ENCODE measurements at places on chromosomes 4 and X.

GRCh38 chrX:77450415-77450814 is 3.2 kb downstream of the FGF16 start:
- no peak for DNase-seq

- no peak for DNase-seq
These were observed 37.1 kb downstream of the BRCC3 start for GRCh38 chrX:155108427-155108826.

- DNase-seq = no peak
These were observed 476.2 kb downstream of the RAB28 start for GRCh38 chr4:13007802-13008470.

DNA sequence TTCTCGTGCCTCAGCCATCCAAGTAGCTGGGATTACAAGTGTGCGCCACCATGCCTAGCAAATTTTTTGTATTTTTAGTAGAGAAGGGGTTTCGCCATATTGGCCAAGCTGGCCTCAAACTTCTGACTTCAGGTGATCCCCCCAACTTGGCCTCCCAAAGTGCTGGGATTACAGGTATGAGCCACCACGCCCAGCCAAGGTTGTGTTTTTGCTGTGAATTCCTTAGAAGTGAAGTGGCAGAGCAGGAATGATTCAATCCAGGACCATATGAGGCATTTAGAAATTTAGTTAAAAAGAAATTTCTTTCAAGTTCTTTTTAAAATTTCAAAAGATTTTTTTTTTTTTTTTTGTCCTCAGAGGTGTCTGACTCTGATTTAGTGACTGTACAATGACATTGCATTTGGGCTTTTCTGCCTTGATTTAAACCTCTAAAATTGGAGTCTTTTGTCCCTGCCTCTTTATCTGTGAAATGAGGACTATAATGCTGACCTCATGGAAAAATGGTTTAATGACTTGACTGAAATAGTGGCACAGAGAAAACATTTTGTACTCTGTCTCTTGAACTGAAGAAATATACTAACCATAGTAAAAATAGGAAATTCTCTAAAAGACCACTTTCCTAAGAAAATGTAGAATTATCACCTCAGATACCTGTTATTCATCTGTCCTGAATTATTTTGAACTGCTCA is 59.9 kb downstream of the CXCL13 start:
- no peak for DNase-seq

DNA sequence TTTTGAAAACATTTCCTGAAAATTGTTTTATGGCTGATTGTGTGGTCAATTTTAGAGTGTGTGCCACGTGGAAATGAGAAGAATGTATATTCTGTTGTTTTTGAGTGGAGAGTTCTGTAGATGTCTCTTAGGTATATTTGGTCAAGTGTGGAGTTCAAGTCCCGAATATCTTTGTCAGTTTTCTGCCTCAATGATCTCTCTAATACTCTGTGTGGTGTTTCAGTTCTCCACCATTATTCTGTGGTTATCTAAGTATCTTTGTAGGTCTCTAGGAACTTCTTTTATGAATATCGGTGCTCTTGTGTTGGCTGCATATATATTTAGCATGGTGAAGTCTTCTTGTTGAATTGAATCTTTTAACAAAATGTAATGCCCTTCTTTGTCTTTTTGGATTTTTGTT is 113.3 kb downstream of the LINC00632 start:
- no peak for DNase-seq

GRCh38 chr4:151715881-151716280 is 44.9 kb downstream of the GATB start:
- no peak for DNase-seq

DNA sequence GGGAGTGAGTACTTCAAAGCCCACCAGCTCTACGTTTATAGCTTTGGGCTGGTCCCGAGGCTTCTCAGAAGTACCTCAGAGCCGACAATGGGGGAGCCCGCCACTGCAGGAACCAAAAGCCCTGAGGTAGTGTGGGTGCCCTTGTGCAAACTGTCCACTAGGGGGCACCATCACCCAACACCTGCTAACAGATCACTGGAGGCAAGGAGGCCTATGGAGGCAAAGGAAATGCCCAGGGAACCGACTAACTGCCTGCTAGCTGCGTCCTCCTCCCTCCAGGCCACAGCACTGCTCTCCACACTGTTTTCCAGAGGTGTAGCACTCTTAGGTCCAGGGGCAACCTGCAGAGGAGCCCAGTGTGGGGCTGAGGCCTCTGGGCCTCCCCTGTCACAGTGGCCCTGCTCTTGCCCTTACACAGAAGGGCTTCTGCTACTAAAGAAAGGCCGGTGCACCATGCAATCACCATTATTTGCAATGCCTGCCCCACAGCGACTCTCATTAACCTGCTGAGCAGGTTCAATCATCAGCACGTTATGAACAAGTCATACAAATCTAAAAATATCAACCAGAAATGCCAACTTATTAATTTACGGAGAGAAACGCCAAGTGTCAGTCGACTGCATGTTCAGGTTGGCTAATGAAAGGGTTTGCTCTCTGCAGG is 159.1 kb downstream of the NSUN7 start:
- no peak for DNase-seq

GRCh38 chrX:109890910-109891502 is 111.9 kb upstream of the TMEM164 start:
- peak; percentile 44 for DNase-seq

GRCh38 chrX:9961750-9962149 is 5.4 kb upstream of the CLDN34 start:
- DNase-seq = no peak

DNA sequence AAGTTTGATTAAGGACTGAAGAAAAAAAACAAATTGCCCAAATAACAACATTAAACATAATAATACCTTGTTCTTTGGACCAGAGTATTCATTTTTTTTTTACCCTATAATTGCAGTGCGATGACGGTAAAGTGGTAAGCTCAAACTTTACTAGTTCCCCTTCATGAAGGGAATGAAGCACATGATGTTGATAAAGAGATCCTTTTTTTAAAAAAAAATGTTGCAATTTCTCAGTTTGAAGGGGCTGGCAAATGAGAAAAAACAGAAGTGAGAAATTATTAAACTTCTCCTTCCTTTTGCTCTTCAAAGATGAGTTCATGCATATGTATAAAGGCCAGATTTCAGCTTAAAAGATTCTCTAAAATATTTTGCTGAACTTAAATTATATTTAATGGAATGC is 231.7 kb downstream of the C4orf33 start:
- DNase-seq = no peak

- DNase-seq = no peak
These were observed 4.4 kb downstream of the WDFY3 start for GRCh38 chr4:84962102-84962501.

DNA sequence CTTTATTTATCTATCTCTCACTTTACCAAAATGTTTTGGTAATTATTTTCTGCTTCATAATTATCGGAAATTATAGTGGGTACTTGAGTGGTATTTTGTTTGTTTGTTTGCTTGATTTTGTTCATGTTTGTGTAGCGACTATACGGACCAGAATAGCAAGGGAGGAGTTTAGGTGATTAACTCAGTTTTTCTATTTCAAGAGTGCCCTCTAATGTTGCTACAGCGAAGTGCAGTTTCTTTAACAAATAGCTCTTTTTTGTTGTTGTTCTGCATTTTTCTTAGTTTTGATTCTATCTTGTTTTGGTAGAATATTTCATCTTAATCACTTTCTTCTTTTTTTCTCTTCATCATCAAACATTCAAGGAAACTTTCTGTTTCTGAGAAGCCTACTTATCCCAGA is 40.8 kb upstream of the QRFPR start:
- no peak for DNase-seq

- DNase-seq = no peak
These were observed 32.7 kb downstream of the NFKB1 start for GRCh38 chr4:102533904-102534303.

GRCh38 chrX:39416547-39417260 is 615.4 kb downstream of the MID1IP1 start:
- DNase-seq = no peak

- DNase-seq = no peak
These were observed 13.9 kb downstream of the PPP2R2C start for GRCh38 chr4:6458528-6458927.

GRCh38 chr4:163137581-163137980 is 29.1 kb downstream of the NAF1 start:
- DNase-seq = no peak

DNA sequence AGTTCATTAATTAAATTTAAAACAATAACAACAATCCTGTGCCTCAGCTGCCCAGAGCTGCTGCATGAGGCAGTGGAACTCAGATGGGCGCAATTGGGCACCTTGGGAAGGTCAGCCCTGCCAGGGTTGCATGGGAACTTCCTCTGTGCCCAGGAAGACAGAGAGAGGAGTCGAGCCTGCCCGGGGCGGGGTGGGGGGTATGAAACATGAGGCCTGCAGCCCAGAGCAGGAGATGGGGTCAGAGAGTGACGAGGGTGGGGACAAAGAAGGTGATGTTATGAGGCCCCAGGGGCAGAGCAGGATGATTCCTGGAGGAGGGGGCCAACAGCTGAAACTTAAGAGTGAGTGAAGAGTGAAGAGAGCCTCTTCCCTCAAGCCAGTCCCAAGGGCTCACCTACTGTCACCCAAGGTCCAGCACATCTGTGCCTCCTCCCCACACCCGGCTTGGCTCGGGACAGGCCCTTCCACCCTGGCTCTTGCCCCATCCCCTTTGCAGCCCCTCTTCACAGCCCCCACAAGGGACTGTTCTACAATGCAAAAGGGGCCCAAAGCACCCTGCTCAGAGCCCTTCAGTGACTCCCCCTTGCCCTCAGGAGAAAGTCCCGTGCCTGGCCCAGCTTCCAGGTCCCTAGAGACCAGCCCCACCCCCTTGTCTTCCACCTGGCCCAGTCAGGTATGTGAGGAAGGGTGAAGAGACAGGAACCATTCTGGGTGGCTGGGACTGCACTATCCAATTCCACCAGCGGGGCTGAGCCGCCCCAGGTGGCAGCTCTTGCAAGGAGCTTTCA is 31.4 kb downstream of the HMX1 start:
- no peak for DNase-seq

GRCh38 chrX:136380010-136380769 is 79.4 kb downstream of the ADGRG4 start:
- no peak for DNase-seq

DNA sequence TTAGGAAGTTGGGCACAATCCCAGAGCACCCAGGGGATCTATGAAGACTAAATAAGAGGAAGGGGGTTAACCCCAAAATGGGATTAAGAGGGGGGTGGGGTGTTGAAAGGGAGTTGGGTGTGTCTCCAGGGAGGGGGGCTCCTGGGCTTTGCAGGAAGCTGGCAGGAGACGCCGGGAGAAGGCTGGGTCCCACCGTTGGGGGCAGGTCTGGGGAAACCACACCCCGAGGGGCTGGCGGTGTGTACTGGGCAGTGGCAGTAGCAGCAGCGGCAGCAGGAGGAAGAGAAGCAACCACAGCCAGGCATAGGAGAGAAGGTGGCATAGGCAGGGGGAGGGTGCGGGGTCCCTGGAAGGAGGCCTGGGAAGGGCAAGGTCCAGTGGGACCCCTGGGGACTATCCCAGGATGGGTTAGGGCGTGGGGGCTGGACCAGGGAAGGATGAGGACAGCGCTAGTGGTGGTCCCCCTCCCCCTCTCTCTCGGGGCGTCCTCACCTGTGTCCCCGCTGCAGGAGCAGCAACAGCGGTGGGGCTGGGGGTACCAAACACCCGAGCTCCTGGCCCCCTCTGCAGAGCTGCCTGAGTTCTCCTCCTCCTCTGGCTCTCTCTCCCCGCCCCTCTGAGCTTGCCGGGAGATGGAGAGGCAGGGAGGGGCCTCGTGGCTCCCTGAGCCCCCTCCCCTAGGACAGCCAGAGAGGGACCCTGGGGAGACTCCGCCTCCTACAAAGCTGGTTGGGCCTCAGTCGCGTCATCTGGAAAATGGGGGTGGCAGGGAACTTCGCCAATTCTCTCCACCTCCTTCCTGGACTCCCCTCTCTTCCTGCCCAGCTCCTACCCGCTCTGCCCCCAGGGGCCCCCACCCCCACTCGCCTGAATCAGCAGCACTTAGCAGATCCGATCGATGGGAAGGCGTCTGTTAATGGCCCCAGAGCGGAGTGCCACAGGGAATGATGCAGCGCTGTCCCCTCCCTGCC is at the start of gene KCND1:
TSS of gene KCND1 (minus strand) at position 596 of the 971 bp plus-strand sequence. CDS start 1,573 bp downstream, outside the sequence.
- no peak for DNase-seq

- no peak for DNase-seq
These were observed 55.8 kb upstream of the HS3ST1 start for GRCh38 chr4:11484531-11484930.

GRCh38 chrX:1321674-1322073 is 14.9 kb upstream of the IL3RA start:
- DNase-seq = no peak

DNA sequence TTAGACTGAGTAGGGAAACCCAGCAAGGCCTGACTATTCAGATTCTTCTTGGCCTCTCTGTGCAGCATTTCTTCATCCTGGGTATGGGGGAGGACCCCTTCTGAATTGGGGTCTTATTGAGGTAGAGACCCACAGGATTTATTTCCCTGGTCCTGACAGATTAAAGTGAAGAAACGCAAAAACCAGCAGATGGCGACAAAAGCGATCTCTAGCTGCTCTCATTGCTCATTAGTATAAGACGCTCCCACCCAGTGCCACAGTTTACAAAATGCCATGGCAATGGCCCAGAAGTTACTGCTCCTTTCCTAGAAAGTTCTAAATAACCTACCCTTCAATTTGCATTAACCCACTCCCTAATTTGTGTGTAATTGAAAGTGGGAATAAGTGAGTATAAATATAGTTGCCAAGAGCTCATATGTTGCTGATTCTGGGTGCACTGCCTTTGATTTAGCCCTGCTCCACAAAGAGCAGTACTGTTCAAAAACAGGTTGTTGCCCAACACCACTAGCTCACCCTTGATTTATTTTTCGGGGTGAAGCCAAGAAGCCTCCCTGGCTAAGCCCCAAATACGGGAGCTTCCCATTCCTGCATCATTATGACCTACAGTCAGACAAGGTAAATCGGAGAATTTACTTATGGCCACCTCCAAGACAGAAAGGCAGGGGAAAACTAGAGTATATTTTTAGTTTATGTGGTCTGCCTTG is 3.7 kb upstream of the BEX4 start:
- DNase-seq = peak; percentile 32

DNA sequence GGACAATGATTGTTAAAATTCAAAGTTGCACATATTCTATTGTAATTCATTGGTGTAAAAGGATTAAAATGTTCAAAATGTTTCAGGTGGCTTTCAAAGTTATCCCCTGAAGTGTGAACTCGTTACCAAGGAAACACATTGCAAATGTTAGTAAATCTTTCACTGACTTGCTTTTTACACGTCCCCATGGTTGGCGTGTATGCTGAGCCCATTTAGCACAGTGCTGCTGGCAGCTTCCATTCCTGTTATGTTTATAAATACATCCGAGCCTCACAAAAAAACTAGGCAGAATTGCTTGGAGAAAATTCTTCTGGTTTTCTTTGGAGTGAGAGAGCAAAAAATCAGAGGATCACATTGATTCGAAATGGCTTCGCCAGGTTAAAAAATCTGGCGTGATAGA is 105.9 kb upstream of the HPGD start:
- DNase-seq = no peak
